Stomach (tissue), 19 donors: ENCODE measurements at places on chromosomes 12 and 14. TPM values are rescaled to one million over a fixed set of nuclear protein-coding genes. Genes with fewer than 3 reads are reported as not detected.

GRCh38 chr12:20248646-20249045 is 119.7 kb upstream of the PDE3A start:
- no peak overlapping the region for H3K27ac ChIP-seq
- H3K4me3 ChIP-seq: no peak overlapping the region
- no peak for DNase-seq
- H3K4me1 ChIP-seq: no peaks in the 10 kb centered on the region
- no peaks in the 10 kb centered on the region for H3K27me3 ChIP-seq

DNA sequence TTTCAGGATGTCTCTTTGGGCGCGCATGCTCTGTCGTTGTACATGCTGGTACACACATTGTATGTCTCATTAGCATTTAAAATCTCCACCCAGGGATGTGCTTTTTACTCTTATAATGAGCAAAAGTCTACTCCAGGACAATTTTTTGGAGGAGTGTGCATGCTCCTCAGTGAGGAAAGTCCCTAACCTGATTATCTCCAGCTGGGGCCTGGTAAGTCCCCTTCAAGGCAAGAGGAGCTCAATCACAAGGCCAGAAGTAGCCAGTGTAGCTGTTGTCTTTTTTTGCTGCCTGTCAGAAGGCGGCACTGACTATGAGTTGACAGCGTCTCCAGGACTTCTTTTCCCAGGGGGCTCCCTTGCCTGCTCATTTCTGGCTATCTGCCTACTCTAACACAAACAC is 218.3 kb upstream of the CNTN1 start:
- H3K27ac ChIP-seq: no peak overlapping the region
- H3K36me3 ChIP-seq: no peaks in the 10 kb centered on the region
- no peak overlapping the region for H3K4me3 ChIP-seq

- no peak overlapping the region for H3K4me3 ChIP-seq
- H3K4me1 ChIP-seq: peaks cover 54% of the 10 kb centered on the region
- DNase-seq: no peak
- no peaks in the 10 kb centered on the region for H3K27me3 ChIP-seq
- no peaks in the 10 kb centered on the region for H3K36me3 ChIP-seq
These were observed 125.3 kb downstream of the ETV6 start for GRCh38 chr12:11774821-11775220.

GRCh38 chr12:66552716-66553115 is 126.2 kb downstream of the GRIP1 start:
- H3K4me1 ChIP-seq: no peaks in the 10 kb centered on the region
- no peaks in the 10 kb centered on the region for H3K27me3 ChIP-seq
- H3K36me3 ChIP-seq: no peaks in the 10 kb centered on the region

- no peaks in the 10 kb centered on the region for H3K27me3 ChIP-seq
- no peaks in the 10 kb centered on the region for H3K4me1 ChIP-seq
- H3K4me3 ChIP-seq: no peak overlapping the region
- H3K36me3 ChIP-seq: no peaks in the 10 kb centered on the region
These were observed 222.9 kb downstream of the DPY19L2 start for GRCh38 chr12:63445224-63445880.

- DNase-seq: no peak
- H3K4me3 ChIP-seq: no peak overlapping the region
- H3K27me3 ChIP-seq: no peaks in the 10 kb centered on the region
- no peaks in the 10 kb centered on the region for H3K36me3 ChIP-seq
These were observed 275.0 kb upstream of the ATP2B1 start for GRCh38 chr12:89983622-89984021.

DNA sequence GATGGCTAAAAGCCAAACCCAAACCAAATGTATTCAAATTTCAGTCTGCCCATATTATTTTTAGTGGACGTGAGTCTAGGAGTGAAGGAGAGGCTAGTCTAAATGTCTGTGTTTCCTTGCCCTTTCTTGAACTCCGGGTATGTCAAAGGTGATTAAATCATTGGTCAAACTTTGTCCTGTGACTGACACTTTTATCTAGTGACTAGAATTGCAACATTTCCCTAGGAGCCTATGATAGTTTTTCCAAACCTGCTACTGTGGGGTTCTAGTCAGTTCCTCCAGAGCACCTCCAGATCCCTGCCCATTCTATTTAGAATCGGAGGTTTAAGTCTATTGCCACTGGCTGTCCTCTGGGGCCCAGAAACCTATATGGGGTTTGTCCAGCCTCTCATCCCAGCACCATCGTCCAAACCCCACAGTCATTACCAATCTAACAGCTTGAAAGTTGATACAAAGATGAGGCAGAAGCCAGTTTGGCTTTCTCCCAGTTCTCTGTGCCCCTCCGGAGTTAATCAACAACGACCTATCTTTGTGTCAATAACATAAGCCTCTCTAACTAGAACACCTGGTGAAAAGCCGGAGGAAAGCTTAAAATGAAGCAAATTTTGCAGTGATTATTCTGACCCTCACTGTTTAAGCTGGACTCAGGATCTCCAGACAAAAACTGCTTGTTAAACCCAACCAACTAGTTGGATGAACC is 306.7 kb downstream of the ZFP36L1 start:
- H3K4me3 ChIP-seq: no peak overlapping the region
- DNase-seq: no peak
- no peaks in the 10 kb centered on the region for H3K36me3 ChIP-seq
- H3K27me3 ChIP-seq: no peaks in the 10 kb centered on the region
- H3K4me1 ChIP-seq: peaks cover 23% of the 10 kb centered on the region

- no peak overlapping the region for H3K4me3 ChIP-seq
- no peaks in the 10 kb centered on the region for H3K27me3 ChIP-seq
- no peak for DNase-seq
- peaks cover 7% of the 10 kb centered on the region for H3K4me1 ChIP-seq
- H3K36me3 ChIP-seq: no peaks in the 10 kb centered on the region
These were observed 30.1 kb upstream of the FRMD6 start for GRCh38 chr14:51621654-51622053.

Gene P2RX2
- total RNA-seq: not detected

Gene NEUROD4
- total RNA-seq: not detected

DNA sequence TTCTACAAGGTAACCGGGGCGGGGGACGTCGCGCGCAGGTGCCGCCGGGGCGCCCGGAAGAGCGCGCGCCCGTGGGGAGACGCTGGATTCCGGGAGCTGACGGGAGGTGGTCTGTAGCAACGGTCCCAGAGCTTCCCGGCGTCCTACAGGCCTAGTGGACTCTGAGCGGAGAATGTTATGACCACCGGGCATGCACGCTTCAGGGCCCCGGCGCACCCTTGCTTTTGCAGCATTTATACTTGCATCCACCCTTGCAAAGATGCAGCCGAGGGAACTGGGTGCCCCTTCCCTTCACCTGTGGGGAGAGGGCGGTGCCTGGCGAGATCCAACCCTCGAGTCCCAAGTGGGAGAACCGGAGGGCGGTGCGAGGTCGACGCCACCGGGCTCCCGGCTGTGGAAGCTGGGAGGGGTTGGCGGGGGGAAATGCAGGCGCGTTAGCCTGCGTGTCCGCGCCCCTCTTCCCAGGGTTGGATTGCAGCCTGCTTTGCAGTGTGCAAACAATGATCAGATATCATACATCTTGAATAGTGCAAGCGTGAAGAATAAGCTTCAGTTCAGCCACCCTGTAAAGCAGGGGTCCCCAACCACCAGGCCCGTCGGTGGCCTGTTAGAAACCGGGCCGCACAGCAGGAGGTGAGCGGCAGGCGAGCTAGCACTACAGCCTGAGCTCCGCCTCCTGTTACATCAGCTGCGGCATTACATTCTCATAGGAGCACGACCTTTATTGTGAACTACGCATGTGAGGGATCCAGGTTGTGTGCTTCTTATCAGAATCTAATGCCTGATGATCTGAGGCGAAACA is 576 bp downstream of the ERP29 start:
- peak overlapping the region; percentile 96 for H3K27ac ChIP-seq
- DNase-seq: peak; percentile 87

DNA sequence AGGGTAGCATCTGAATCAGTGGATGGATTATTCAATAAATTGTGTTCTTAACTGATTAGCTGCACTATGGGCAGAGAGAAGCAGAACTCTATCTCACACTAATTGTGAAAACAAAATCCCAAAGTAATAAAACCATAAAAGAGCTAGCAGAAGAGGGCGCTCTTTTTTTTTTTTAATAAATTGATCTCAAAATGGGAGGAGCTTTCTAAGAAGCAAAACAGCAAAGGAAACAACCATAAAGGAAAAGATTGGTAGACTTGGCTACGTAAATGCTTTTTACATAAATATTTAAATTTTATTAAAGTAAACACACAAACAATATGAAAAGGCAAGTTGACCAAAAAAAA is 1.5 kb upstream of the TM7SF3 start:
- DNase-seq: no peak
- H3K4me1 ChIP-seq: peaks cover 30% of the 10 kb centered on the region
- no peak overlapping the region for H3K4me3 ChIP-seq
- no peaks in the 10 kb centered on the region for H3K27me3 ChIP-seq
- H3K27ac ChIP-seq: peak overlapping the region; percentile 90

DNA sequence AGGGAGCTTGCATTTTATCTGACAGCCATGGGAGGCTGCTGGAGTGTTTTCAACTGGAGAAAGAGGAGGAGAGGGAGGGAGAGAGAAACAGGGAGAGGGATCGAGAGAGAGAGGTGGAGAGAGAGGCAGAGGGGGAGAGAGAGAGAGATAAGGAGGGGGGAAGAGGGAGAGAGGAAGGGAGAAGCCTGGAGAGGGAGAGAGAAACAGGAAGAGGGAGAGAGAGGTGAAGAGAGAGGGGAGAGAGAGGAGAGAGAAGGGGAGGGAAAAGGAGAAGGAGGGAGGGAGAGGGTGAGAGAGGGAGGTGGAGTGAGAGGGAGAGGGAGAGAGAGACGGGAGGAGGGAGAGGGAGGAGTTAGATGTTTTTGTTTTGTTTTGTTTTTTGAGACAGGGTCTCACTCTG is 45.6 kb downstream of the DNAH10 start:
- H3K4me3 ChIP-seq: no peak overlapping the region
- H3K27me3 ChIP-seq: no peaks in the 10 kb centered on the region
- no peaks in the 10 kb centered on the region for H3K4me1 ChIP-seq
- no peak overlapping the region for H3K27ac ChIP-seq

DNA sequence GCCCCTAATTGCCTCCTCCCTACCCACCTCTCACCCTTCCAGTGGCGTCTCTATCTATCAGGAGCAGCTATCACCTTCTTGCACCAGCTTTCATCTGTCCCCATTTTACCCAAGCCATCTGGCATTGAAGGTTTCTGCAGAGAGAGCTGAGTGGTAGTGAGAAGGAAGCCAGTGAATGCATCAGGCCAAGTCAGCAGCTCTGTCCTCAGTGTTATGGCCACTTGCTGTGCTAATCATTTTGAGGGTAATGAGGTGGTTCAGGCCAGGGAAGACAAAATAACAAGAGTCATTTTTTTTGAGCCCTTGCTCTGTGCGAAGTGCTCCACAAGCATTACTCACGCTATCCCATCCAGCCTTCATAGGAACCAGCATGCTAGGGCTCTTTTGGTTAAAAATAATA is 164.7 kb downstream of the SUDS3 start:
- H3K4me1 ChIP-seq: peaks cover 6% of the 10 kb centered on the region
- H3K36me3 ChIP-seq: no peaks in the 10 kb centered on the region
- no peak overlapping the region for H3K4me3 ChIP-seq
- H3K27me3 ChIP-seq: no peaks in the 10 kb centered on the region
- H3K27ac ChIP-seq: no peak overlapping the region

Gene RD3L
- total RNA-seq: not detected

DNA sequence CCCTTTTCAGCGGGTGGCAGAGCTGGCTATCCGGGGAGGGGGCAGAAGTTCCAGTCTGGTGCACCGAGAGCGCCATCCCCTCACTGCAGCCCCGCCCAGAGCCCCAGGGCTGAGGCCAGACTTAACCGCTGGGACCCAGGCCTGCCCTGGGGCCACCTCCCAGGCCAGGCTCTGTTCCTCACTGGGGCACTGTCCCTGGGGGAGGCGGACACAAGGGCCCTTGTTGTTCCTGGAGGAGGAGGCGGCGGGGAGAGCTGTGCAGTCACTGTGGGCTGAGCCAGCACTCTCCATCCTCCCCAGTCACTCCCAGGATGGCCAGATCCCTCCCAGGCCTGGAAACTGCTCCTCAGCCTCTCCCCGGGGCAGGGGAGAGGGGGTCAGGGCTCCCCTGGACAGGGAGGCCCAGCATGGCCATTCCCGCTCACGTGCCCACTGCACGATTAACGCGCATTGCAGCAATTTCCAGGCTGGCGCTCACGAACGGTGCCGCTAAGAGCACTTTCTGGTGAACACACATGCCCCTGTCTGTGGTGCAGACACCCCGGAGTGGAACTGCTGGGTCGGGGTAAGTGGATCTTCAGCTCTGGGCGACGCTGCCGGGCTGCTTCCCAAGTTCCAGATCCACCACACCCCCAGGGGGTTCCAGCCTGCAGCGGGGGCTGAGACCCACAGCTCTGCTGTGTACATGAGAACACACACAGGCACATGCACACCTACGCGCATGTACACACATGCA is 89.8 kb upstream of the SFSWAP start:
- H3K27me3 ChIP-seq: peaks cover 31% of the 10 kb centered on the region
- no peak overlapping the region for H3K4me3 ChIP-seq
- H3K4me1 ChIP-seq: peaks cover 14% of the 10 kb centered on the region
- no peak for DNase-seq
- no peaks in the 10 kb centered on the region for H3K36me3 ChIP-seq

Gene P2RX7
- not detected for total RNA-seq

DNA sequence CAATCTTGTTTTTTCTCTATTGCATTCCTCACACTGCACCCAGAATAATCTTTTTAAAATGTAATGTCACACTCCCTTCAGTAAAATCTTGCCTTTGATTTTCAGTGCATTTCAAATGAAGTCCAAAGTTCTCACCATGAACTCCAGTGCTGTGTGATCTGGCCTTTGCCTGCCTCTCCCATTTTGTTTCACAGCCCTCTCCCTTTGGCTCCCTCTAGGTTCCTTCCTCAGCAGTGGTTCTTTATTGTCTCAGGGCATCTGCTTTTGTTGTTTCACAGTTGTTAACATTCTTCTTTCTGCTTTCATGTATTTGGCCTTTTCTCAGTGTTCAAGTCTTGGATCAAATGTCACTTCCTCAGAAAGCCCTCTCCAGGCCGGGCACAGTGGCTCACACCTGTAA is 84.5 kb upstream of the AMN1 start:
- H3K4me1 ChIP-seq: no peaks in the 10 kb centered on the region
- H3K27ac ChIP-seq: no peak overlapping the region
- no peaks in the 10 kb centered on the region for H3K36me3 ChIP-seq
- no peak overlapping the region for H3K4me3 ChIP-seq
- peak; percentile 22 for DNase-seq
- H3K27me3 ChIP-seq: no peaks in the 10 kb centered on the region

- H3K4me1 ChIP-seq: no peaks in the 10 kb centered on the region
- H3K4me3 ChIP-seq: no peak overlapping the region
- no peaks in the 10 kb centered on the region for H3K27me3 ChIP-seq
- no peak for DNase-seq
- H3K36me3 ChIP-seq: no peaks in the 10 kb centered on the region
These were observed 8.9 kb downstream of the FANCM start for GRCh38 chr14:45144658-45145057.

Gene CD27
- total RNA-seq: not detected

Gene SNW1
- total RNA-seq: 97.5 TPM

DNA sequence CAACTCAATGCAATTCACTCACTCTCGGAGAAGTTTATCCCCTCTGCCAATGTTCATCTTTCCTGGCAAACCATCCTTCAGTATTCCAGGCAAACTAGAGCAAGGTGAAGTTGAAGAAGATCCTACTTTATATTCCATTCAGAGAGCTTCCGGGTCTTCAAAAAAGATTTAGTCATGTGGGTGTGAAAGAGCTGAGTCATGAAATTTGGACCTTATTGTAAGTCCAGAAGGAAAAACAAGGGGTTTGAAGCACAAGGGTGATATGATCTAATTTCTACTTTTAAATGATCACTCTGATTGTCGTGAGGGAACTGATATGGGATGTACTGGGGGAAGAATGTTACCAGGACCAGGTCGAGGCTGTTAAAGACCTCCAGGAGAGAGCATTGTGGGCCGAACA is 2.8 kb upstream of the PRH2 start:
- no peaks in the 10 kb centered on the region for H3K27me3 ChIP-seq
- no peaks in the 10 kb centered on the region for H3K36me3 ChIP-seq
- no peak overlapping the region for H3K27ac ChIP-seq
- no peaks in the 10 kb centered on the region for H3K4me1 ChIP-seq
- no peak for DNase-seq

Gene TRIP11
- 41.0 TPM for total RNA-seq

Gene RARG
- total RNA-seq: 26.5 TPM
